Fibroblast of mammary gland (primary cell): ENCODE measurements at places on chromosomes 4 and X.

GRCh38 chrX:17788439-17788838 lies 51.1 kb downstream of the SCML1 start:
- peak; percentile 38 for DNase-seq

DNA sequence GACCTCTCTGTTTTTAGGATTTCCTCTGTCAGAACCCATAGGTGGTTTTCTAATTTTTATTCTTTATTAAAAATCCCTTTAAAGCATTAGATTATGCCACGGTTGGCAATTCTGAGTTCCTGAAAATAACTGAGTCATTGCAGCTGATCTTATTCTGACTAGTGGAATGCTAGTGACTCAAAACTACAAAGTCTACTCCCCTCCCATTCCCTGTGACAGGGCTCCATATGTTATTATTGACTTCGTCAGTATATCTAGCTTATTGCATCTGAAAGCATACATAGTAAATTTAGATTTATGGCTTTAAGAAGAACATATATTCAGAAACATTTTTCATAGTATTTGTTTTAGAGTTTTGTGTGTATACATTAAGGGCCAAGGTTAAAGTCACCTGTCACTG lies 38.5 kb downstream of the HERC3 start:
- peak; percentile 89 for DNase-seq

DNA sequence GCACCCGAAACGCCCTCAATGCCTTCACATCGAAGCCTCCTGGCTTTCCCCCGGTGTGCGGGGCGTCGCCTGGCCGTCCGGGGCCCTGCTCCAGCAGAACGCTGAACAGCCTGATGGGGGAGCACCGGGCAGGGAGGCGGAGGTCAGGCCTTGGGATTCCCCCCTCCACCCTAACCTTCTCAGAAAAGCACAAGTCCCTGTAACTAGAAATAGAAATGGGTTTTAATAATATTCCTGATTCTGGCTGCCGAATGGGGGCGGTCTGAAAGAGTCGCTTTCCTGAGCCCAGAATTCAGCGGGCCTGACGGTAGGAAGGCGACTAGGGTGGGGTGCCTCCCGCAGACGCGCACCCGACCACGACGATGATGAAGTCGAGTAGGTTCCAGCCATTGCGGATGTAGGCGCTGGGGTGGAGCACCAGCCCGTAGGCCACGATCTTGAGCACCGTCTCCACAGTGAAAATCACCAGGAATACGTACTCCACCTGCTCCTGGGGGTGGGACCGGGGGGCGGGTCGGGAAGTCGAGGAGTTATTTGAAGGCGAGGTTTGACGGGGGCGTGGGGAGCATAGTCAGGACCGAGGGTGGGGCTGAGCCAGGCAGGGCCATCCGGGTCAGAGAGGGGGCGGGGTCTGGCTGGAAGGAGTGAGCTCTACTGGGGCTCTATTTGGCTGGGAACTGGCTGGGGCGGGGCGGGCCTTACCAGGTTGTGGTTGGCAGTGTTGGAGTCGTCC lies 2.5 kb downstream of the CACNA1F start:
- peak; percentile 4 for DNase-seq

DNA sequence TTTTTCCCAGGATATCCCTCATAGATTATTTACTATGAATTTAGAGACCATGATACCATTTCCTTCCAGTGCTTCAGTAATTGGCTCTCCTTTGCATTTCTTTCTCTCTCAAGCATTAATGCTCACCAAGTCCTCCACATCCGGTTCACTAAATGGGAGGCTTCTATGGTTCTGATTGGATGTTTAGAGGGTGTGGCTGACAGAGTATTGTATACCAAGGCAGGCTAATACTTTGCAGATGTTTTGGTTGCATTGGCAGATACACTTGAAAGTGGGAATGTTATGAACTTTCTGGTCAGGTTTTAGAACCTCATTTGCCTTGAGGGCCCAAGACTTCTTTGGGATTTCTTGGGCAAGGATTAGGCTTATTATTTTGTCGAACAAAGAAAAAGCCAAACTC lies 24.2 kb downstream of the CBLL2 start:
- DNase-seq: peak; percentile 44

DNA sequence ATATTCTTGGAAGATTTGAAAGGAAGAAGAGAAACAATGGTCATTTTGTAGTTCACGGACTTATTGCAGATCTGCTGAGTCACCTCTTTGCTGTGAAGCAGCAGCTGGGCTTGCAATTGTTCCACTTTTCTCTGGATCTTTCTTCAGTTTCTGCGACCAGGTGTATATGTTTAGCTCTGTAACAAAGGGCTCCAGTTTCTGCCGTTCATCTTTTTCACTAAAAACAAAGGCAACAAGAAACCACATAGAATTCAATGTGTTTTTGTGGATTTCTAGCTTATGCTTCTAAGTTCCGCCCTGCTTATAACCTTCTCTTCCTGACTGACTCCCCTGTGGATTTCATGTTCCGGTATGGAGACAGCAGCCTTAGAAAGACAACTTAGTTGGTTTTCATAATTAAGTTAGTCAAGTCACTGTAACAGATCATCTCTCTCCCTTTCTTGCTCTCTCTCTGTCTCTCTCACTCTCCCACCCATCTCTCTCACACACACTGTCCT lies 121.6 kb upstream of the EPHA5 start:
- peak; percentile 16 for DNase-seq

GRCh38 chr4:8761824-8762205 lies 109.8 kb downstream of the HMX1 start:
- DNase-seq: no peak

DNA sequence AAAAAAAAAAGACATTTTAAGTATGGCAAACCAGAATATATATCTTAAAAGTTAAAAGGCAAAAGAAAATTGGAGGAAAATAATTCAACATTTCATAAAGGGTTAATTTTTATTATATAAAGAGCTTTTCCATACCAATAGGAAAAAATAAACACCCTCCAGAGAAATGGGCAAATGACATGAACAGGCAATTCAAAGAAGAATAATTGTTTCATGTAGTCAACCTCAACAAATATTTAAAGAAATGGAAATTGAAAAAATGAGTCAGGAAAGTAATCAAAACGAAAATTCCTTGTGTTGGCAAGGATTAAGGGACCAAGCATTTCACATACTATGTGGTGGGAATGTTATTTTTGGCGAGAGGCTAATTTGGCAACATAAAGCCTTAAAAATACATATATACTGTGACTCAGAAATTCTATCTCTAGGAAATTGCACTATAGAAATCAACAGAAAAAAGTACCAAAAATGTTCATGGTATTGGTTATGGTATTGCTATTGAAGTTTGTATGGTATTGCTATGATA lies 87.6 kb downstream of the HAUS3 start:
- peak; percentile 3 for DNase-seq

- DNase-seq: no peak
These were observed 45.0 kb downstream of the NHSL2 start for GRCh38 chrX:71955530-71956120.

GRCh38 chrX:77953708-77954107 lies 15.7 kb downstream of the PGAM4 start:
- peak; percentile 36 for DNase-seq

DNA sequence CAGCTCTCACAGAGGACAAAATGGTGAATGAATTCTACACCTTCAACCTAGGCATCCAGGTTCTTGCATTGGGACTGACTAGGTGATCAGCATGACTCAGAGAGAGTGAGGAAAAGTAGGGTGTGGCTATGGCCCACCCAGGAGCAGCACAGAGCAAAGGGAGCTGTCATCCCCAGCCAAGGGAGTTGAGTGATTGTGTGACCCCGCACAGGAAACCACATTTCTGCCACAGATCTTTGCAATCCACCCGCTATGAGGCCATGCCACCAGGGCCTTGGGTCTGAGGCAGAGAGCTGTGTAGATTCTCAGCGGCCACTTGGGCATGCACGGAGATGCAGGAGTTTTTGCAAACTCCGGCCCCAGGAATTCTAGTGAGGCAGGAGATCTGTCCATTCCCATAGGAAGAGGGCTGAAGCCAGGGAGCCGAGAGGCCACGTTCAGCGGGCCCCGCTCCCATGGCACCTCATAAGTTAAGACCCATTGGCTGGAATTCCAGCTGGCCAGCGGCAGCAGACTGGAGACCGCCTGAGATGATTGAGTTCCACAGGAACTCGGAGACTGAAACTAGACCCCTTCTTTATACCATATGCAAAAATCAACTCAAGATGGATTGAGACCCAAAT lies 75.9 kb downstream of the NAA11 start:
- no peak for DNase-seq

- peak; percentile 36 for DNase-seq
These were observed 21.5 kb downstream of the SLC9A7 start for GRCh38 chrX:46737462-46737861.

- DNase-seq: no peak
These were observed 325.5 kb upstream of the F9 start for GRCh38 chrX:139204898-139205667.

- peak; percentile 84 for DNase-seq
These were observed 46.9 kb upstream of the RHOH start for GRCh38 chr4:40149960-40150385.

DNA sequence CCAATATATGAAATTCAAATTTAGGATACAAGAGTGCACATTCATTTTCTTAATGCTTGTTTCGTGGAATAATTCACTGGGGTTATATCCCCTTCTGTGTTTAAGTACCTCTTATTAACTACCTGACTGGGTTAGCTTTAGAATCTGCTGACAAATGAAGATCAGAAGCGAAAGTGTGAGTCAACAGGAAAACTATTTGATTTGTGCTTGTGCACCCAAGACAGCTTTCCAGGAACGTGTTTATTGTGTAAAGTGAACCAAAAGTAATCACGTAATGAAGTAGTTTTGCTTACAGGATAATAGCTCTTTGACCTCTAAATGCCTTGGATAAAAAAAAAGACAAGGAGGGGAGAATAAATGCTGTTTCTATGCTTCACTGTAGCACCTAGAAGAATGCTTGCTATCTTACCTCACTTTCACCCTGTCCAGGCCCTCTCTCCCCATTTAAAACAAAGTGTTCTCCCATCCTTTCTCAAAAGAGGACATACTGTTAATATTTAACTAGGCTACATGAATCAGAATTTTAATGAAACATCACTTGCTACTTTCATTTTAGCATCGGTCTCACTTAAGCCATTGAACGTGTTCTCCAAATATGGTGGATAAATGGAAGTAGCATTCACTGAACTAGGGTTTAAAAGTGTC lies 141.9 kb downstream of the THOC2 start:
- peak; percentile 30 for DNase-seq

DNA sequence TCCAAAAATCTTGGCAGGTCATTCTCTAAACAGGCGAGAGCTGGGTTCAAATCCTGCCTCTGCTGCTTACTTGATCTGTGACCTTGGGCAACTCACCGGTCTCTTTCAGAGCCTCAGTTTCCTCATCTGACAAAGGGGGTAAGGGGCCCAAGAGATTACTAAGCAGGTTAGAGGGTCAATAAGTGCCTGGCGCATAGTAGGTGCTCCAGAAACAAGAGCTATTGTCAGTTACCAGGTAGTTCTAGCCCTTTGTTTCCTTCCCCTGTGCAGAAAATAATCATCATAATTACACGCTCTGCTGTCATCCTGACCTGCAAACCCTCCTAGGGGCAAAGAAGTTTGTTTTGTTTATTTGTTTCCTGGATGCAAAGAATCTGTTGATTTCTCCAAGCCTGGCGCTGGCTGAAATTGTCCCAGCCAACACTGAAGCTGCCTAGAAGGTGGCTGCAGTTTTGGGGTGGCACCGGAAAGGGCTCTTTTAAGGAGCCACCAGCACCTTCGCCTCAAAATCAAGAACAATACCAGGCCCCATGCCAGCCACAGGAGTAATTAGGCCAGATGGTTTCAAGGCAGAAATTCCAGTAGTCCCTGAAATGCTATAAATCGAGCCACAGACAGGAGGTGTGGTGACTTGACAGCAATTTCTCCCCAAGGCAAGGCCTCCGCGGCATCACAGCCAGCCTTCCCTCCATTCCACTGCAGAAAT lies 10.2 kb upstream of the KIAA0232 start:
- DNase-seq: no peak

DNA sequence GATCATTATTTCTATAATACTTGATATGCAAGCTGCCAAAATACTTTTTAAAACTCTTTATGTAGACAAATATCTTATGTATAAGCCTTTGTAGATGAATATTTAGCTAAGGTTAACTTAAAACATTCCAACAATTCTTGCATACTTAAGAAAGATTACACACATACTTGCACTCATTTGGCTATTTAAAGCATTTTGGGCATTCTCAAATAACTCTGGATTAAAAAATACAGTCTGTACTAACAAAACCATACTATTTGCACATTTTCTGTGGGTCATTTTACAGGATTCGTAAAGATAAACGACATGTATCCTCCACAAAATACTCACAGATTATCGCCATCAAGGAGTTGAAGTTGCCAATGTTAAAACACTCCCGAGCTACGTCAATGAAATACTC lies 26.5 kb downstream of the RASGEF1B start:
- no peak for DNase-seq

DNA sequence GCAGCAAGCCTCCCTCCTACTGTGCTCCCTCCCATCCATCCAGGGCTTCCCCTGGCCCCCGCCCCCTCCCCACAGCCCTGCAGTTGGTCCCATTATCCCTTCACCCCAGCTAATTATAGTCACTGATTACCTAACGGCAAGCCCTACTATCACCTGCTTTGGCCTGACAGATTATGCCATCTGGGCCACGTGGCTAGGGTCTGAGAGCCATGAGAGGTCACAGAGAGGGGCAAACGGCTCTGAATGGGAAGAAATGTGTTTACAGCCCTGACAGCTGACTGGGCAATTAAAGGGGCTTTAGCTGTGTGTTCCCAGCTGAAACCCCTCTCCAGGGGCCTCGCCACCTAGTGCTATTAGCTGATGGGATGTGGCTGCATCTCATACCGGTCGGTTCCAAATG lies 134.4 kb upstream of the CPEB2 start:
- no peak for DNase-seq

GRCh38 chr4:145524552-145524951 lies 42.9 kb downstream of the SMAD1 start:
- DNase-seq: no peak

GRCh38 chr4:29131304-29131703 lies 1588.9 kb upstream of the PCDH7 start:
- no peak for DNase-seq

DNA sequence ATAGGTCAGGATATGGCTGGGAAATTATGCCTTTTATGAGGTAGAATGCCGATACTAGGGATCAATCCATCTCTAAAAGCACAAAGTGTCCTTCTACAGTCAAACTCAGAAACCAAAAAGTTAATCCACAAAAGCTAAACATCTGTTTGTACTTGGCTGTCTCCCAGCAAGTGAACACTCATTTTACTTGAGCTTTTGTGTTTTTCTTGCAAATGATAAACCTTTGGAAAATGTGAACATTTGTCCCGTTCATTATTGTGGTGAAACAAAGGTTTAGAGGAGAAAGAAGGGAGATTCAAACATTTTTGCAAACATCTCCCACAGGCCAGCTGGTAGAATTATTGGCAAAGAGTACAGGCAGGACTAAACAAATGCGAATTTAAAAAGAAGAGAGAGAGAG lies 300.6 kb upstream of the SPANXN1 start:
- peak; percentile 61 for DNase-seq

DNA sequence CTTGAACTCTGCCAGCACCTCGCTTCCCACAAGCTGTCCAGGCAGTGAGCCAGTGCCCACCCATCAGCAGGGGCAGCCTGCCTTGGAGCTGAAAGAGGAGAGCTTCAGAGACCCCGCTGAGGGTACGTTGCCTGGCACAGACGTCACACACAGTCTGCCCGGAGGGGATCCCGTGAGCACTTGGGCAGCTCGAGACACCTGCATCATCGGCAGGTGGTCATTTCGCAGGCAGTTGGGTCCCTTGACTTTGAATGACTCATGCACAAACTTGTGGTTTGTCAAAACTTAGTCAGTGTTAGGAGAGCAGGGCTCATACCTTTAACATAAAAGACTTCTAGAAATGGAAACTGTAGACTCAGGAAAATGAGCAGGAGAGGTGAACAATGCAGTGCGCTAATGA lies 9.9 kb downstream of the TACC3 start:
- DNase-seq: peak; percentile 19
